ENCODE measurements at places on chromosomes 7 and 10. TPM values are rescaled to one million over a fixed set of nuclear protein-coding genes. Genes with fewer than 3 reads are reported as not detected.

DNA sequence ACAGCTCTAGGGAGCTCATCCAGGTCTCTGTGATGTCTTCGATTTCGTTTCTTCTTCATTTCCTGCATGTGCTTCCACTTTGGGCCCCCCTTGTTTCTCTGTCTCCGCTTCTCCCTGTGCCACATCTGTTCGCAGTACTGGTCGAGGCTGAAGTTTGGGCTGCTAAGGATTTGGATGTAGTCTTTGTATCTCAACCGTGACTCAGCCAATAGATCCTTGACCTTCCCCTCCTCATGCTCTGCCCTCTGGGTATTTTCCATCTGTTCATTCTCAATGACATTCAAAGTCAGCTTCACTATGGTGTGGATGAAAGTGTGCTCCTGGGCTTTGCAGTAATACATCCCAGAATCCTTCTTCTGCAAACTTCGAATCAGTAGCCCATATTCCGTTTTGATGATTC, 187.4 kb downstream of the SEMA3D start:
- H3K36me3 ChIP-seq = no peaks in the 10 kb centered on the region
- no peaks in the 10 kb centered on the region for H3K27me3 ChIP-seq
- H3K4me3 ChIP-seq = no peak overlapping the region

DNA sequence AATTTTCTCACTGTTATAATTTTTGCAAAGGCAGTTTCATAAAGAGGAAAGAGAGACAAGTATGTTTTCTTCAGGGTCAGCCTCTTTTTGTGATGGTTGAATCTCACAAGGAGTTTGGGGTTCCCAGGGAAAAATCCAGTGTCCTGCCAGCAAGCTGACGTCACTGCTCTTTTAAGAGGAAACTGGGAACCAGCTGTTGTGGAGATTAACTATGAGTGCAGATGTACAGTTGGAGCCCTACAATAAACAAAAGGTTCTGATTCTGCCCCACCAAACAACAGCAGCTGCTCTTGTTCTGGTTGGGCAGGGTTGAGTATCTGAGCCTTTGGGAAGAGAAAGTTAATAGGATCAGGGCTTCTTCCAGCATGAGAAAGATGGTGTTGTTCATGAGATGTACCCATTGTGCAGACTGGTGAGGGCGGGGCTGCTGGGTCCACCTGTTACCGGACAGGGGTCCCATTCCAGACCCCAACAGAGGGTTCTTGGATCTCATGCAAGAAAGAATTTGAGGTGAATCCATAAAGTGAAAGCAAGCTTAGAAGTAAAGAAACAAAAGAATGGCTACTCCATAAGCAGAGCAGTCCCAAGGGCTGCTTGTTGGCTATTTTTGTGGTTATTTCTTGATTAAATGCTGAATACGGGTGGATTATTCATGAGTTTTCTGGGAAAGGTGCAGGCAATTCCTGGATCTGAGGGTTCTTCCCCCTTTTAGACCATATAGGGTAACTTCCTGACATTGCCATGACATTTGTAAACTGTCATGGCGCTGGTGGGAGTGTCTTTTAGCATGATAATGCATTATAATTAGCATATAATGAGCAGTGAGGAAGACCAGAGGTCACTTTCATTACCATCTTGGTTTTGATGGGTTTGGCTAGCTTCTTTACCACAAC, 12.5 kb downstream of the PRF1 start:
- no peak for DNase-seq
- no peak overlapping the region for H3K27ac ChIP-seq
- peaks cover 100% of the 10 kb centered on the region for H3K27me3 ChIP-seq
- H3K4me3 ChIP-seq = no peak overlapping the region
- H3K4me1 ChIP-seq = no peaks in the 10 kb centered on the region
- no peaks in the 10 kb centered on the region for H3K36me3 ChIP-seq

The ZDHHC4 gene
- 80.7 TPM for total RNA-seq

- peak overlapping the region; percentile 94 for H3K27ac ChIP-seq
- peak overlapping the region; percentile 94 for H3K4me3 ChIP-seq
- no peaks in the 10 kb centered on the region for H3K27me3 ChIP-seq
- peaks cover 66% of the 10 kb centered on the region for H3K36me3 ChIP-seq
- H3K4me1 ChIP-seq = peaks cover 30% of the 10 kb centered on the region
- no peak for DNase-seq
Measured at GRCh38 chr10:5447611-5448071, 35.3 kb downstream of the NET1 start.

- H3K36me3 ChIP-seq = no peaks in the 10 kb centered on the region
- H3K27ac ChIP-seq = no peak overlapping the region
- peaks cover 59% of the 10 kb centered on the region for H3K27me3 ChIP-seq
- no peak overlapping the region for H3K4me3 ChIP-seq
Measured at GRCh38 chr10:123864923-123865322, 26.7 kb downstream of the CPXM2 start.

The TMEM196 gene
- not detected for total RNA-seq

DNA sequence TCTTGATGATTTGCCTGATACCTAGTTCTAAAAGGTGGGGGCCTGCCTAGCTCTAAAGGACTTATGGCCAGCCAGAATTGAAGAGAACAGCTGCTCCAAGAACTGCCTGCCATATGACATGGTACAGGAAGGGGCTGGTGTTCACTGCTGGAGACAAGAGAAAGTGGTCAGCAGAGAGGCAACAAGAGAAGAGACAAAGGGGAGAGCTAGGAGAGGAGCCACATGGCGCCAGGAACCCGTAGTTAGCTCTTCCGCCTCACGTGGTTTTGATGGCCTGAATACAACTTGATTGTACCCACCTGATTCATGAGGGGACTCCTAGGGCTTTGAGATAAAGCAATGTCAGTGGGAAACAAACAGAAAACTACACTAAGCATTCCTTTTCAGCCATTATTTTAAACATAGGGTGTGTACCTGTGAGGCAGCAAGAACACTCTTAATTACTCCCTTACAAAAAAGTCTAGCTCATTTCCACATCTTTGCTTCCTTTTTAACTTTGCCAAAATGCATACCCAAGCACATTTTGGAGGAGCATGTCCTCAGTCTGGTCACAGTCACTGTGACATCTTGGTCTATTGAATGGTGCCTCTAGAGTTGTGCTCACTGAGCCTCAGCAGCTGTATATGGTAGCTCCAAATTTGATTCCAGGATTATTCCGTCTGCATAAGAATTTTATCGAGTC, 71.6 kb downstream of the CCDC71L start:
- no peak overlapping the region for H3K4me3 ChIP-seq
- no peak overlapping the region for H3K27ac ChIP-seq
- no peaks in the 10 kb centered on the region for H3K36me3 ChIP-seq
- DNase-seq = no peak
- no peaks in the 10 kb centered on the region for H3K4me1 ChIP-seq
- H3K27me3 ChIP-seq = no peaks in the 10 kb centered on the region

DNA sequence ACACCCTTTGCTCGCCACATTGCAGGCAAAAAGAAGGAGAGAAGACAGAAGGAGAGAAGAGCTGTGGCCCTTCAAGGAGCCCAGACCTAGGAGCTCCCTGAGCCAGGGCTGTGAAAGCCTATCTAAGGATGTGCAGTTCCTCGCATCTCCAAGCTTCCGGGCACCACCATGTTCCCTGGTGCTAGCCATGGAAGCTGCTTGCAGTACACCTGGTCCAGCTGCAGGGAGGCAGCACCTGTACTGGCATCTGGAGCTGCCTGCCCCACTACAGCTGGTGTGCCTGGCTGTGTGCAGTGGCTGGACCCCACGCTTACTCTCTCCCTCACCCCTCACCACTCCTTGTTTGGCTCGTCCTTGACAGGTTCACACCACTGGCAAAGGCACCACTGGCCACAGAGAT, 1111.8 kb upstream of the POT1 start:
- no peaks in the 10 kb centered on the region for H3K4me1 ChIP-seq
- H3K4me3 ChIP-seq = no peak overlapping the region
- H3K27ac ChIP-seq = no peak overlapping the region
- no peaks in the 10 kb centered on the region for H3K36me3 ChIP-seq
- no peaks in the 10 kb centered on the region for H3K27me3 ChIP-seq
- DNase-seq = no peak

DNA sequence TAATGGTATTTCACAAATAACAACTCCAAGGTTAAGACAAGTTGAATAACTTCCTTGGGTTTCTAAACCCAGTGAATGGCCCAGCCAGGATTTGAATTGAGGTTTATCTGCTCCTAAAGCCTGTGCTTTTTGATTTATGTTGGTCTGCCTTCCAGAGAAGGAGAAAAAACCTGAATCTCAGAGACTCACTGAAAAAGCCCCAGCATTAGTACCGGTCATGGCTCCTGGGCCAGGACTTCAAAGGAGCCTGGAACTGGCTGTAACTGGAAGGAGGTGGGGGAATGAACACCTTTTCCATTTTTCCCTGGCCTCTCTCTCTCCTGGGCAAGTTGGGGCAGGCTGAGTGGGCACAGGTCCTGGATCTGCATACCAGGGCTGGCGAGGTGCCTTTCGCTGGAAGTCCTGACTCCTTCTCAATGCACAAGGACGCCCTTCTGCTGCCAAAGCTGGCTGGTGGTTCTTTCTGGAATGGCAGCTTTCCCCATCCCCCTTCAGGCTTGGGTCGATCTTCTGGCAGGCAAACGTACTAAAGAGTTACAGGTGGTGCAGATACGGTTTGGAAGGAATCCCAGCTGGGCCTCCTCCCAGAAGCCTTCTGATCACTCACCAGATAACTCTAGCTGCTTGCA, 268.2 kb downstream of the PTEN start:
- DNase-seq = no peak
- H3K4me3 ChIP-seq = no peak overlapping the region
- no peaks in the 10 kb centered on the region for H3K4me1 ChIP-seq

- no peak for DNase-seq
- H3K27ac ChIP-seq = no peak overlapping the region
- no peaks in the 10 kb centered on the region for H3K4me1 ChIP-seq
- no peak overlapping the region for H3K4me3 ChIP-seq
- no peaks in the 10 kb centered on the region for H3K36me3 ChIP-seq
- H3K27me3 ChIP-seq = no peaks in the 10 kb centered on the region
Measured at GRCh38 chr10:62327885-62328284, 46.3 kb upstream of the ZNF365 start.

- peaks cover 13% of the 10 kb centered on the region for H3K4me1 ChIP-seq
- H3K27me3 ChIP-seq = no peaks in the 10 kb centered on the region
- H3K4me3 ChIP-seq = no peak overlapping the region
Measured at GRCh38 chr10:92970301-92971070, 90.1 kb upstream of the CYP26C1 start.

The TRIM50 gene
- not detected for total RNA-seq

DNA sequence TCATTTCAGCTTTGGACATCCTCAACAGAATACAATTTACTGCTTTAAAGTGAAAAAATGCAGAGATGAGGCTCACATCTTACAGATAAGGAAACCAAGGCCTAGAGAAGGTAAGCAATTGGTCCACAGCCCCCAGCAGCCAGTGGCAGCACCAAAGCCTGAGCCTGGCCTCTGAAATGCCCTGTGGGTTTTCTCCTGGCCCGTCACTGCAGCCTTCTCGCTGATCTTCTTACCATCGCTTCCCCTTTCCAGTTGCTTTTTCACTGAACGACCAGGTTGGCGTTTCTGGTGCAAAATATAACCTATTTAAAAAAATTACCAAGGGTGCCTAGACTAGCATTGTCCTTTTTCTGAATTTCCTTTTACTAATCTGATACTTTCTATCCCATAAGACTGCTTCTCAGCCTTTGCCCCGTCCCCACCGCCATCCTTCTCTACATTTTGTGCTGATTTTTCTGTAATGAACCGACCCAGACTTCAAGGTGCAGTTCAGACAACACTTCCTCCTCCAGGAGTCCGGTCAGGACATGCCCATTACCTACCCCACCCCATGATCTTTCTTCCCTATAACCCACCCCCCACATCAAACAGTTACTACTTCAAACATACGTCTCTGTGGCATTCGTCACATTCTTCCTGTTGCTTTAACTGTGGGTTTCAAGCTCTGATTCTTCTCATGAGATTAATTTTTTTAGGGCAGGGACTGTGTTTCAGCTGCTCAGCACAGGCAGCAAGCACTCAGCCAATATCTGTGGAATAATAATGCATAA, 289.4 kb downstream of the DNAJB6 start:
- peaks cover 12% of the 10 kb centered on the region for H3K27me3 ChIP-seq
- DNase-seq = no peak
- no peak overlapping the region for H3K4me3 ChIP-seq
- no peaks in the 10 kb centered on the region for H3K4me1 ChIP-seq
- H3K36me3 ChIP-seq = no peaks in the 10 kb centered on the region
- no peak overlapping the region for H3K27ac ChIP-seq

DNA sequence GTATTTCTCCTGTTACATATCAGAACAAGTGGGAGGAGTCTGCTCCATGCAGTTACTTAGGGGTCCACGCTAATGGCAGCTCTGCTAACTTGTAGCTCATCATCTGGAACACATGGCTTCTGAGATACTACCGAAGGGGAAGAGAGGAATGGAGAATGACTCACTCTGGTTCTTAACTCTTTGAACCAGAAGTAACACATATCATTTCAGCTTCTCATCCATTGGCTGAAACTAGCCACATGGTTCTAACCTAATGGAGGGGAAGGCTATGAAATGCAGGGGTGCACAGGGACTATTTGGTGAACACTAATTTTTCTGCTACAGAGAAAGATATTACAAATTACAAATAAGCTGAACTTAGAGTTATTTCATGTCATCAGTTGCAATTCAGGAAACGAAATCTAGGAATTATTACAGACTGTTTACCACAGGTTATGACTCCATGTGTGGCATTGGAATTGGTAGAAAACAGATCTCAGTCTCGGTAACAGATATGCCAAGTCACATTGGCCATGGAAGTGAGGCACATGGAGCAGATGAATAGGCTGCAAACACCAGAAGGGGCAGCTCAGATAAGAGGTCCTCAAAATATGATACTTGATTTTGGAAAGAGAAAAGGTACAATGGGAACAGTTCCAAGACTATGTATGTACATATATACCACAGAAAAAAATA, 9.4 kb upstream of the KAT6B start:
- H3K27me3 ChIP-seq = no peaks in the 10 kb centered on the region
- H3K4me1 ChIP-seq = peaks cover 10% of the 10 kb centered on the region
- no peaks in the 10 kb centered on the region for H3K36me3 ChIP-seq
- DNase-seq = no peak

GRCh38 chr10:97399843-97400545, 1.1 kb downstream of the RRP12 start:
- H3K36me3 ChIP-seq = peaks cover 30% of the 10 kb centered on the region
- H3K4me1 ChIP-seq = no peaks in the 10 kb centered on the region
- no peaks in the 10 kb centered on the region for H3K27me3 ChIP-seq
- DNase-seq = peak; percentile 57
- peak overlapping the region; percentile 88 for H3K4me3 ChIP-seq

The AP4M1 gene
- 12.1 TPM for total RNA-seq

GRCh38 chr7:92043637-92044036, 90.6 kb downstream of the CYP51A1 start:
- H3K27me3 ChIP-seq = no peaks in the 10 kb centered on the region
- DNase-seq = no peak
- peaks cover 9% of the 10 kb centered on the region for H3K4me1 ChIP-seq

- no peaks in the 10 kb centered on the region for H3K4me1 ChIP-seq
- H3K4me3 ChIP-seq = no peak overlapping the region
- H3K27me3 ChIP-seq = peaks cover 98% of the 10 kb centered on the region
- no peak overlapping the region for H3K27ac ChIP-seq
- no peaks in the 10 kb centered on the region for H3K36me3 ChIP-seq
Measured at GRCh38 chr10:49649294-49649693, 30.2 kb upstream of the C10orf53 start.

Data from Calu3 (cell line).